Right atrium auricular region (tissue), 2 donors: ENCODE measurements at places on chromosomes 11 and 22. TPM values are rescaled to one million over a fixed set of nuclear protein-coding genes. Genes with fewer than 3 reads are reported as not detected.

- H3K4me3 ChIP-seq: no peak overlapping the region
- no peaks in the 10 kb centered on the region for H3K4me1 ChIP-seq
- DNase-seq: no peak
- H3K36me3 ChIP-seq: peaks cover 65% of the 10 kb centered on the region
- no peak overlapping the region for H3K27ac ChIP-seq
Measured at GRCh38 chr22:23289851-23290724, 109.8 kb downstream of the BCR start.

GRCh38 chr11:416757-417621, 2.2 kb upstream of the SIGIRR start:
- H3K4me3 ChIP-seq: peak overlapping the region; percentile 30
- no peaks in the 10 kb centered on the region for H3K36me3 ChIP-seq
- DNase-seq: no peak
- no peaks in the 10 kb centered on the region for H3K4me1 ChIP-seq
- no peaks in the 10 kb centered on the region for H3K27me3 ChIP-seq
- H3K27ac ChIP-seq: peak overlapping the region; percentile 75

DNA sequence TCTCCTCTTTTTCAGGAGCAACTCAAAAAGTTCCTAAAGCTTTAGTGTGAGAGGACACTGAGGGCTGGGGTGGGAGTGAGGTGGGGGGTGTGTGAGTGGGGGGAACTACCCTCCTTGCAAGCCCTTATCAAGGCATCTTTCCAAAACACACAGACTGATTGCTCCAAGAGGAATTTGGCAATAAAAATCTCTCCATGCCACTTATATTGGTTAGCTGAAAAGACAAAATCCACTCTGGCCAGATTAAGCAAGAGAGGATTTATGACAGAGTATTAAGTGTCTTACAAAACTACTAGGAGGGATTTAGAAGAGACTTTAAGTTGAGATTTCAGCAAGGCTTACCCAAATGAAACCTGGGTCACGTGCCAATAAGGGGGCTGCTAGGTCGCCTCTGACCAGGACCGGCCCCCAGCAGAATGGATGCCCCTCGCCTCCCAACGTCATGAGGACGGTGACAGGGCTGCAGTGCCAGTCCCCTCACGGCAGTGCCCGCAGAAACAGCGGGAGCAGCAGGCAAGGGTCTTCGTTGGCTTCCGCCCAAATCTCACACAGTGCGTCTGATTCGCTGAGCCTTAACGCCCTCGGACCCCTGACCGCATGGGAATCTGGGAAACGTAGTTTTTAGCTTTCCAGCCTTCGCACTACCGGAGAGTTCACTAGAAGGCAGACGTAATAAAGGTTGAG, 22.1 kb upstream of the CTR9 start:
- DNase-seq: no peak
- no peak overlapping the region for H3K27ac ChIP-seq
- no peaks in the 10 kb centered on the region for H3K4me1 ChIP-seq
- no peaks in the 10 kb centered on the region for H3K27me3 ChIP-seq
- no peak overlapping the region for H3K4me3 ChIP-seq
- H3K36me3 ChIP-seq: no peaks in the 10 kb centered on the region

Gene TRPC6
- total RNA-seq: 0.93 TPM

DNA sequence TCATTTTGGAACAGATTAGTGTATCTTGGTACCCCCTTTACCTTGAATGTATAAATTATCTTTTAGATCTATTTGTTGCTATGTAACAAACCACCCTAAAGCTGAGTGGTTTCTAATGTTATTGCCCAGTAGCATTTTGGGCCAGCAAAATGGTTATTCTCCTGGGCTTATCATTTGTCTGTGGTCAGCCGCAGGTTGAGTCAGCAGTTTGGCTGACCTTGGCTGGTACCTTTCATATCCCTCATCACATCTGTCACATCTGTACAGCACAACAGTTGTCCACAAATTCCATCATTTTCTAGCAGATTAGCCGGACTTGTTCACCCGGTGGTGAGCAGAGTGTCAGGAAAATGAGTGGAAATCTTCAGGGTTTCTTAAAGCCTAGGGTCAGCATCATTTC, 588.5 kb upstream of the ARHGAP42 start:
- DNase-seq: no peak
- H3K4me1 ChIP-seq: no peaks in the 10 kb centered on the region
- H3K36me3 ChIP-seq: no peaks in the 10 kb centered on the region
- H3K4me3 ChIP-seq: no peak overlapping the region
- no peak overlapping the region for H3K27ac ChIP-seq
- H3K27me3 ChIP-seq: no peaks in the 10 kb centered on the region

Gene OR4C5
- not detected for total RNA-seq

Gene BATF2
- total RNA-seq: 1.1 TPM

Gene VSIG10L2
- total RNA-seq: not detected
